T-cell (primary cell): ENCODE measurements at places on chromosomes 6 and 20. TPM values are rescaled to one million over a fixed set of nuclear protein-coding genes. Genes with fewer than 3 reads are reported as not detected.

DNA sequence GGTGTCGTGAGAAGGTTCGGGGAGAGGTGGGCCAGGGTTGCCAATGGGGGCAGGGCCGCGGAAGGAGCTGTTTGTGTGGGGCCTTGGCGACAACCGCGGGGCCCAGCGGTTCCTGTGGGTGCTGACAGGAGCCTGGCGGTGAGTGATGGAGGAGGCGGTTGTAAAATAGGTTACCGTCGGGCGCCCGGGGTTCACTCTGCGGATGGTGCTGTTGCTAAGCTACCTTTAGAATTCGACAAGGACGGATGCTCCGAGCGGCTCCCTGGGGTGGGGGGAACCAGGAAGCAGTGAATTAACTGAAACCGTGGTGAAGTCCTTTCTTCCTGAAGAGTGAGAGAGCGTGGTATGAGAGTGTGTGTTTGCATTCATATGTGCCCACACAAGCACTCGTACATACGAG, 61.7 kb downstream of the CDH22 start:
- peaks cover 19% of the 10 kb centered on the region for H3K27me3 ChIP-seq
- H3K36me3 ChIP-seq = no peaks in the 10 kb centered on the region
- no peak overlapping the region for H3K27ac ChIP-seq
- DNase-seq = no peak

- no peak for DNase-seq
- H3K4me3 ChIP-seq = no peak overlapping the region
- no peaks in the 10 kb centered on the region for H3K36me3 ChIP-seq
Measured at GRCh38 chr6:84763003-84763885, 1.2 kb downstream of the TBX18 start.

- H3K4me3 ChIP-seq = no peak overlapping the region
- H3K4me1 ChIP-seq = no peaks in the 10 kb centered on the region
- H3K27ac ChIP-seq = no peak overlapping the region
- H3K36me3 ChIP-seq = no peaks in the 10 kb centered on the region
Measured at GRCh38 chr6:105667056-105667455, 264.2 kb upstream of the PREP start.

DNA sequence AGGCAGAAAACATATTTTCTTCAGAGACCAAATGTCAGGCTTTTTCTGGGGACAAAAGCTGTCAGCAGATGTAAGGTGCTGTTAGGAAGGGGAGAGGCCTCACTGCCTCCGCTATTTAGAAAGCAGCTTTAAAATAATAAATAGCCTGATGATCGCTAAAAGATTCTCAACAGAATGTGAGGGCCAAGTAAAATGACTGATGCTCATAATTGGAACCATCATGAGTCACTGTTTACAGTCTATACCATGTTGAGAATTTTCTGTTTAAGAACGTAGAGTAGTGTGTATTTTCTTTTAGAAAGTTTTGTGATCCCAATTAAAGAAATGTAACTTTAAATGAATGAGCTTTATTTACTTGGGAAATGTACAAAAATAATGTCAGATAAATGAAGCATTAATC, 220.0 kb downstream of the CLIC5 start:
- H3K36me3 ChIP-seq = no peaks in the 10 kb centered on the region
- H3K27me3 ChIP-seq = no peaks in the 10 kb centered on the region
- no peak for DNase-seq
- H3K27ac ChIP-seq = no peak overlapping the region
- H3K4me1 ChIP-seq = no peaks in the 10 kb centered on the region

GRCh38 chr6:22399693-22400092, 102.9 kb upstream of the PRL start:
- H3K27ac ChIP-seq = no peak overlapping the region
- H3K4me3 ChIP-seq = no peak overlapping the region
- DNase-seq = no peak

DNA sequence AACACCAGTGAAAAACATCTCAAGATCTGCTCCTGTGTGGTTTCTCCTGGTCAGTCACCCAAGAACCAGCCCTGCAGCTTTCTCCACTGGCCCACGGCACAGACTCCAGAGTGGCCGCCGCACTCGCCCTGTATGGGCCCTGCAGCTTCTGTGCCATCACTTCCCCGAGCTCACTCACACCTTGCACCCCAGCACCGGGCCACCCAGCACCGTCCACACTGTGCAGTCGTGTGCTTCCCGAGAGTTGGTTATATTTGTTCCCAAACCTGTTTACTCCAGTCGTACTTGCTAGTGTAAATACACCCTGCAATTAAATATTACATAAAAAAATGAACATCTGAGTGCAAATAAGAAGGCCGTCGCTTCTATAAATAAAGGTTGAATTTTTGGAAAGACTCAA, 341.7 kb downstream of the CDH26 start:
- no peak overlapping the region for H3K4me3 ChIP-seq
- DNase-seq = no peak
- no peaks in the 10 kb centered on the region for H3K4me1 ChIP-seq
- no peaks in the 10 kb centered on the region for H3K27me3 ChIP-seq
- H3K36me3 ChIP-seq = no peaks in the 10 kb centered on the region
- no peak overlapping the region for H3K27ac ChIP-seq

DNA sequence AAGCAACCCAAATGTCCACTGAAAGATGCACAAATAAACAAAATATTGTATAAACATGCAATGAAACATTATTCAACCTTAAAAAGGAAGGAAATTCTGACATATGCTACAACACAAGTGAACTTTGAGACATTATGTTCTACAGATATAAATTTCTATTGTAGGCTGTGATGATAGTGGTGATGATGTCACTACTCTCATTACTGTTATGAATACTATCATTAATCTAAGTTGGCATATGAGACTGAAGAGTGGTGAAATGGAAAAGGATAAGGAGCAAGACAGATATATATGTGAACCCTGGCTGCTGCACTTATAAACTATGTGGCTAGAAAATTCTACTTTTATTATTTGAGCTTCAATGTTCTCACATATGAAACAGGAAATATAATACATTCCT, 360.2 kb downstream of the TFAP2A start:
- no peaks in the 10 kb centered on the region for H3K36me3 ChIP-seq
- no peak for DNase-seq
- no peaks in the 10 kb centered on the region for H3K4me1 ChIP-seq
- no peaks in the 10 kb centered on the region for H3K27me3 ChIP-seq

GRCh38 chr6:108364470-108364869, 69.6 kb downstream of the AFG1L start:
- no peaks in the 10 kb centered on the region for H3K27me3 ChIP-seq
- no peaks in the 10 kb centered on the region for H3K4me1 ChIP-seq
- no peak overlapping the region for H3K27ac ChIP-seq
- no peaks in the 10 kb centered on the region for H3K36me3 ChIP-seq

DNA sequence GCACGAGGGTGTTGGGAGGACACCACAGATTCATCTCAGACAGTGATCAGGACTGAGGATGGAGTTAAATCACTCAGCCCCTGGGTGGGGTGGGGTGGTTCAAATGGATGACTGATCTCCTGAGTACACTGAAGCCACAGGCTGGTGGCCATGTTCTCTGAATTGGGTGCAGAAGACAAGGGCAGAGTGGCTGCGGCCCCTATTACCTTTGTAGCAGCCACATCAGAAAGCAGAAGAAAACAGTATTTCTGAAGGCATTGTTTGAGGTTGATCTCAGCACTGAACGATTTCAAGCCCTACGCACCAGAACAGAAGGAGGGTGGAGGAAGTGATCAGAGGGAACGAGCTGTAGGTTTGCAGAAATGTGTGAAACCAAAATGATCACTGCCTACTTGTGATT, 71.6 kb downstream of the SH3BGRL2 start:
- H3K4me1 ChIP-seq = no peaks in the 10 kb centered on the region
- H3K27me3 ChIP-seq = no peaks in the 10 kb centered on the region
- H3K4me3 ChIP-seq = no peak overlapping the region
- no peaks in the 10 kb centered on the region for H3K36me3 ChIP-seq

DNA sequence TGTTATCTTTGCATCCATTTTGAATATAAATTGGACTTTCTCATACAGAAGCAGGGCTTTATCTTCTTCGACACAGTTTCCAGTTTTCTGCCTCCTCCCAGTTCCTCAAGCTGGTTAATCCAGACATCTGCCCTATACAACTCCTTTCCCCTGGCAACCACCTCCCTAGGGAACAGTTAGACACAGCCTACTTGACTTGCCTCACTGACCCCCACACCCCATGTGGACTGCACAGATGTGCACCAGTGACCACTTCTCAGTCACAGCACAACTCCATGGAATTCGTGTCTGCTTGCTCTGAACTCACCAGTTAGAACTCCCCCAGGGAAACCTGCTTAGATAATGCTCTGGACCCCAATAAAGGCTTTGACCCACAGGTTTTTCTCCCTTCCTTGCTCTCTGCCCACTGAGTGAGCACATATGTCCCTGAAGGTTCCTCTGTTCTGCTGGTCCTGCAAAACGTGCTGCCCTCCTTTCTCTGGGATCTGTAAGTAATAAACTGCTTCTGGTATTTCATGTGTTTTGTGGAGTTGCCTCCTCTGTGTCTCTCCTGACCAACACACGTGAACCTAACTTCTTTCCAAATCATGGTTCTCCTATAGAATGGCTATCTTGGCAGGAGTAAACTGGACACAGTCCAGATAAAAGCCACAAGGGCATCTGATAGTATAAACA, 351.2 kb downstream of the CD83 start:
- no peak overlapping the region for H3K4me3 ChIP-seq
- no peaks in the 10 kb centered on the region for H3K36me3 ChIP-seq
- DNase-seq = no peak
- H3K27me3 ChIP-seq = no peaks in the 10 kb centered on the region
- no peak overlapping the region for H3K27ac ChIP-seq

GRCh38 chr20:11521476-11522365, 396.0 kb upstream of the BTBD3 start:
- no peaks in the 10 kb centered on the region for H3K4me1 ChIP-seq
- no peak for DNase-seq
- H3K4me3 ChIP-seq = no peak overlapping the region

DNA sequence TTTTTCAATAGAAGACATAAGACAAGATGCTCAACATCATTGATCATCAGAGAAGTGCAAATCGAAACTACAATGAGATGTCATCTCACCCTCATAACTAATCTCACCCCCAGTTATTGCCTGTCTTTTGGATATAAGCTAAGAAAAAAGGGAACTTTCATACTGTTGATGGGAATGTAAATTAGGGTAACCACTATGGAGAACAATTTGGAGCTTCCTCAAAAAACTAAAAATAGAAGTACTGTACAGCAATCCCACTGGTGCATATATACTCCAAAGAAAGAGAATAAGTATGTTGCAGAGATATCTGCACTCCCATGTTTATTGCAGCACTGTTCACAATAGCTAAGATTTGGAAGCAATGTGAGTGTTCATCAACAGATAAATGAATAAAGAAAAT, 26.4 kb upstream of the PHF3 start:
- no peak overlapping the region for H3K4me3 ChIP-seq
- no peaks in the 10 kb centered on the region for H3K36me3 ChIP-seq
- H3K27me3 ChIP-seq = no peaks in the 10 kb centered on the region
- no peaks in the 10 kb centered on the region for H3K4me1 ChIP-seq
- no peak for DNase-seq

- no peak overlapping the region for H3K4me3 ChIP-seq
- peaks cover 8% of the 10 kb centered on the region for H3K4me1 ChIP-seq
- no peaks in the 10 kb centered on the region for H3K27me3 ChIP-seq
- H3K27ac ChIP-seq = no peak overlapping the region
- DNase-seq = no peak
- no peaks in the 10 kb centered on the region for H3K36me3 ChIP-seq
Measured at GRCh38 chr20:52035498-52035897, 156.1 kb downstream of the ZFP64 start.

DNA sequence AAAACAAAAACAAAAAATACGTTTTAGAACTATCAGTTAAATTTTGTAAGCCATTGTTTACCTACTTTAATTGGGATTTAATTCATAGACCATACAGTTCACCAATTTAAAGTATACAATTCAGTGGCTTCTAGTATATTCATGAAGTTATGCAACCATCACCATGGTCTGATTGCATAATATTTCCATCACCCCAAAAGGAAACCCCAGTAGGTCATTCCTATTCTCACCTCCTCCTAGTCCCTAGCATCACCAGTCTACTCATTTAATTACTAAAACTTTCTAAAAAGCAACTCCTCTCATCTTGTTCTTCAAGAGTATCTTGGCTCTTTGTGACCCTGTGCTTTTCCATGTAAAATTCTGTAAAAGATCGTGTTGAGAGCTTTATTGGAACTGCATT, 60.2 kb downstream of the ASXL1 start:
- H3K4me1 ChIP-seq = peaks cover 6% of the 10 kb centered on the region
- no peak for DNase-seq
- no peak overlapping the region for H3K27ac ChIP-seq
- no peak overlapping the region for H3K4me3 ChIP-seq

- no peak for DNase-seq
- no peak overlapping the region for H3K4me3 ChIP-seq
- no peak overlapping the region for H3K27ac ChIP-seq
- H3K36me3 ChIP-seq = no peaks in the 10 kb centered on the region
- H3K4me1 ChIP-seq = no peaks in the 10 kb centered on the region
Measured at GRCh38 chr6:154292855-154293519, 63.6 kb downstream of the IPCEF1 start.

Gene MUC22
- total RNA-seq = not detected

DNA sequence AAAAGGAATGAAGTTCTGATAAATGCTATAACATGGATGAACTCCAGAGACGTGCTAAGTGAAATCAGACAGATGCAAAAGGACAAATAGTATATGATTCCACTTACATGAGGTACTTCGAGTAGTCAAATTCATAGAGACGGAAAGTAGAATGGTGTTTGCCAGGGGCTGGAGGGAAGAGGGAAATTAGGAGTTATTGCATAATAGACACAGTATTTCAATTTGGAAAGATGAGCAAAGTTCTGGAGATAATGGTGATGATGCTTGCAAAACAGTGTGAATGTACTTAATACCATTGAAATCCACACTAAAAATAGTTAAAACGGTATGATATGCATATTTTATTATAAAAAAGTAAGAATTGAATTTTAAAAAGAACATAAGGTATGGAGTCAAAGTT, 84.9 kb upstream of the STXBP5 start:
- H3K36me3 ChIP-seq = no peaks in the 10 kb centered on the region
- no peaks in the 10 kb centered on the region for H3K27me3 ChIP-seq
- H3K27ac ChIP-seq = no peak overlapping the region
- no peak for DNase-seq
- no peaks in the 10 kb centered on the region for H3K4me1 ChIP-seq
- no peak overlapping the region for H3K4me3 ChIP-seq
